CD4-positive, alpha-beta T cell treated with Interferon alpha-2 for 1 hour (primary cell): ENCODE measurements at places on chromosomes 13 and 19.

GRCh38 chr19:47186446-47187334, 44.3 kb downstream of the BBC3 start:
- DNase-seq: peak; percentile 79

DNA sequence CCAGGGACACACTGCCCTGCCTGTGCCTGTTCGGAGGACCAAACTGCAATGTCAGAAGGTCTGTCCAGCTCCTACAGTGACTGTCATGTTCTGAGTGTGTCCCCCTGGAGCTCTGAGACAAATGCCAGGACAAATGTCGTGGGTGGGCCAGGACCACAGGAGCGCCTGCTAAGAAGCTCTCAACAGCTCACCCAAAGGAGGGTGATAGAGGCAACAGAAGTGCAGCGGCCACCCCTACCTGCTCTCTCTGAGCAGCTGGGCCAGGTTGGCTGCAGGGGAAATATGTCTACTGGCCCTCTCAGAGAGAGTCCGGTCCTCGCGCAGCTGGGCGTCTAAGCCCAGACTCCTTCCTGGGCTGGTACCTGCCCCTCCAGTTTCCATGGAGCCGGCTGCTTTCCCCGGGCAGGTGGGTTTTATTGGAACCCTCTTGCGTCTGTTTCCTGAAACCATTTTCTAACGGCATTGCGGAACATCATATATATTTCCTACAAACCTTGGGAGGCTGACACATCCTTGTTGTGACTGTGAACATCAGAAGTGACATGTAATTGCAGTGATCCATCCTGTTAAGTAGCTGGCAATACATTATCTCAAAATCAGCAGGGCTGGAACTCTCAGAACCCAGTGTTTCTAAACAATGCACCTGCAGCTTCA, 78.1 kb downstream of the CHST8 start:
- DNase-seq: no peak

- DNase-seq: no peak
These were observed 151.6 kb downstream of the ZNF536 start for GRCh38 chr19:30523791-30524190.

DNA sequence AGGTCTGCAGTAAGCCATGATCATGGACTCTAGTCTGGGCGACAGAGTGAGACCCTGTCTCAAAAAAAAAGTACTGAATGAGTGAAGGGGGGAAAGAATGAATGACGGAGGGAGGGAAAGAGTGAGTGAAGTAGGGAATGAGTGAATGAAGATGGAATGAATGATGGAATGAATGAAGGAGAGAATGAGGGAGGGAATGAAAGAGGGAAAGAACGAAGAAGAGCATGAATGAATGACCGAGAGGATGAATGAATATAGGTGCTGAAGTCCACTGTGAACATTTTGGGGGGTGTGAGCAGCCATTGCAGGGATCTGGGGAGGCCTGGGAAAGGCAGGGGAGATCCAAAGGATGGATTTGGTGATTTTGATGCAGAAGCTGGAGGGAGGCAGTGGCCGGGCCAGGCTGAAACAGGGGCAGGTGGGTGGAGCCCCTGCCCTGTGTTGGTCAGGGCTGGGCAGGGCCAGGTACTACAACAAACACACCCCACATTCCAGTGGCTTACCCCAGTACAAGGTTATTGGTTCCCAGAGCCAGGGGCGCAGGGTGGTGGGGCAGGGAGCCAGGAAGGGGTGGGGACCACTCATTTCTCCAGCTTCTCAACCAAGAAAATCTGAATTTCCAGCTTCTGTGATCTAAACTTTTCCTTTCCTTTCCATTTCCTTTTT, 14.3 kb downstream of the SLC27A1 start:
- no peak for DNase-seq

- DNase-seq: peak; percentile 40
These were observed 311.3 kb downstream of the DLEU7 start for GRCh38 chr13:50531917-50532899.

DNA sequence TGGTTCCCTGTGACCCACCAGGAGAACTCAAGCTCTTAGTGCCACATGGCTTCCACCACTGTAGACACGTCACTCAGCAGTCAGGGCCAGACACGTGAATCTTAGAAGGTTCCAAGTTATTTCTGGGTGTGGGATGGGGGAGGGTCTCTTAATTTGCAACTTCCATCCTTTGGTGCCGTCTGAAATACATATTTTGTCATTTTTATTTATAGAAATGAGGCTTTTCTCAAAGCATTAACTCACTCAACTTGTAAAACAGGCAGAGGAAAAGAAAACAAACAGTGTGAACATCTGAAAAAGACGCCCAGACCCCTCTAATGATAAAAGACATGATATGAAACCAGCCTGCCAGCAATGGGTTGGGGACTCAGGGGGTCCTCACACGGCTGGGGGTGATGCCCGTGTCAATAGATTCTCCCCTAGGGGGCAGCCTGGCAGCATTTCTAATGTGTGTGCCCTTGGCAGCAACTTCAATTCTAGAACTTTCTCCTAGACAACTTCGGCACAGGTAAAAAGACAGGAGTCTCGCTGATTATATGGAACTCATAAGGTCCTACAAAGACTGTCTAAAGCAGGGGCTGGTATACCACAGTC, 15.4 kb downstream of the PIP5K1C start:
- no peak for DNase-seq

GRCh38 chr19:5036698-5037563, 68.0 kb downstream of the KDM4B start:
- DNase-seq: no peak

DNA sequence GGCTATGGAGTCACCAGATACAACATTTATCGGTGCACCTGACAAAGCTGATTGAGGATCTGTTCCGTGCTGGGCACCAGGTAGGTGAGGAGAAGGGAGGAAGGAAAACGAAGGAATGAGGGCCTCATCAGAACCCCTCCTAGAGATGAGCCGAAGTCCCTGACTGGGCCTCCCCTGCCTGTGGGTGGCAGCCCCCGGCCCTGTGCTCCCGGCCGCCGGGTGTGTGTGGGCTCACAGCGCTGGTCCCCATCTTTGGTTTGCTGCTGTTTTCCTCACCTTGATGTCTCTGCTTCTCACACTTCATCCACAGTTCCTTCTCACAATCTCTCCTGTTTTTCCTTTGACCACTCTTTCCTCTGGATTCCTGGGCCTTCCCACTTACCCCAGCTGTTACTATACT, 32.8 kb downstream of the TMED1 start:
- no peak for DNase-seq

GRCh38 chr13:37085606-37086005, 19.9 kb downstream of the CSNK1A1L start:
- DNase-seq: no peak

DNA sequence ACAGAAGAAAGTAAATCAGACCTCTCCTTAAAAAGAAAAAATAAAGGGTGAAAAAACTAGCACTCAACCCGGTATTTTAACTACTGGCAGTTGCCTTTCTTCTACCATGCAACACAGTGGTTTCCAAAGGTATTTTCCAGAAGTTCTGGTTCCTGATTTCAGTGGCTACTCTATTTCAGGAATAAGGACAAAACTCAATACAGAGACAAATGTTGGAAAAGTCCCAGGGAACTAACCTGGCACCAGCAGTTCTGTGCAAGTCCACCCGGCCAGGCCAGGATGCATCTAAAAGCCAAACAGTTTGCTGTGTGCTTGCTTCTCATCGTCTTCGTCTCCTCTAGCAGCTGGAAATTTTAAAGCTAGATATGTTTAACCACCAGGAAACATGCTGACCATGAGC, 52.5 kb downstream of the FOXO1 start:
- DNase-seq: no peak

GRCh38 chr13:95074820-95075219, 226.4 kb downstream of the ABCC4 start:
- DNase-seq: no peak

DNA sequence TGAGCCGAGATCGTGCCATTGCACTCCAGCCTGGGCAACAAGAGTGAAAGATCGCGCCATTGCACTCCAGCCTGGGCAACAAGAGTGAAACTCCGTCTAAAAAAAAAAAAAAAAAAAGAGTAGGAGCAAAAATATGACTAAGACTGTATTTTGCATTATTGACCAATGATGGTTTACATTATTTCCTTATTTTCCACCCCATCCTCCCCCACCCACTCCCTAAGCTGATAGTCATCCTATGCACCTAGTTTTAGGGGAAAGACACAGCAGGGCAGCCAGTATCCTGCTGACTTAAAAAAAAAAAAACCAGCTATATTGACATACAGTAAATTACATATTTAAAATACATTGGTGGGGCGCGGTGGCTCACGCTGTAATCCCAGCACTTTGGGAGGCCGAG, 25.1 kb downstream of the VAV1 start:
- DNase-seq: no peak

DNA sequence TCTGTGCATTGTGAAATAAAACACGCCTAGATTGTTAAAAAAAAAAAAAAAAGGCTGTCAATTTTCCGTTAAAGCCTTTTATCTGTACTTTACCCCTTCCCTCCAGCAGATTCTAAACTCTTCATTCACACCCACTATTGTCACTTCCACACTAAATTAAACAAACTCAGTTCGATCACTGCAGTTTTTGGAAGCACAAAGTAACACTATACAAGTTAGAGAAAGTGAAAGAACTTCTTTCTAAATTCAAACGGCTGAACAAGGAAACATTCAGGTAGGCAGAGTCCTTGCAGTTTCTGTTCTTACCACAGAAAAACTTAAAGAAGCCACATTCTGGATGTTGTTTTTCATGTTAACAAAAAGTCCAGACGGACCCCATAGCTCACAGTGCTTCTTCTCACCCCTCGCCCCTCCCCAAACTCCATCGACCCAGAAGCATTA, 27.5 kb upstream of the UBE2L5 start:
- DNase-seq: no peak

DNA sequence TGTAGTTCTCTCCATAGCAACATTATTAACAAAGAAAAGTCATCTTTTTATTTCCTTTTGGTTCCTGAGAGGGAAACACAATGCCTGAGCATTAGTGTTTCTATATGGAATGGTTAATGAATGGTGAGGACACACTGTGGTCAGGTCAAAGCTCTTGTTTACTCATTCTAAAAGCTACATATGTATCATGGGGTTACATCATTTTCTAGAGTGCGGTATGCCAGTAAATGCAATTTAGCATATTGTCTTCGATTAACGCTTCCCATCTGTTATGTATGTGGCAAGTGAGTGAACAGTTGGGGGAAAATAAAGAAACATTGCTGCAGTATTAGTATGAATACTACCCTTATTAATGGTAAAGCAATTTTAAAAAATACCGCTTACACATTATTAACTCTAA, 1152.2 kb upstream of the SPRY2 start:
- no peak for DNase-seq

- no peak for DNase-seq
These were observed 245.6 kb downstream of the DACH1 start for GRCh38 chr13:71621174-71622124.

- DNase-seq: no peak
These were observed 219.9 kb downstream of the ZIC5 start for GRCh38 chr13:99751517-99752199.

DNA sequence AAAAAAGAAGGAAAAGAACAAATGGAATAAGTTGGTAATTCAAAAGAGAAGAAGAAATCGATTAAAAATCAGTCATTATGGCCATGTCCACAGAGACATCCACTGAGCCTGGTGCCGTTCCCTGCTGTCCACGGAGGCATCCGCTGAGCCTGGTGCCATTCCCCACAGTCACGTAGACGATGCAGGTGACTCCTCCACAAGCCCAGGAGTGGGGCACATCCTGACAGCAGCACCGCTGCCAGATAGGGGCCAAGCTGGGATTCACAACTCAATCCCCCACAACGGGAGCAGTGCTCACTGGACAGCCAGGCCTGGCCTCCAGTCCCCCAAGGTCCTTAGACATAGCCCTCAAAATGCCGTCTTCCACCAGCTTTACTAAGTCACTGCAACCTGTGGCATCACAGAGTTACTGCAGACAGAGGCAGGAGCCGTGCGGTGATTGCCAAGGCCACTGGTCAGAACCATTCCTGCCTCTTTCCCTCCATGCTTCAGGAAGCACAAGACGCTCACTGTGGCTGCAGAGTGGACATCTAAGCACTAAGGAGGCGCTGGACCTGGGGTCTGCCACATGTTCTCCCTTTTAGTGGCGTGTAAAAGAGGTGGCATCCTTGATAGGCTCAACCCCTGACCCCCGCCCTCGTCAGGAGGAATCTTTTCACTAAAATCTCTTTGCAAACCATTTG, 131.5 kb upstream of the SPACA7 start:
- no peak for DNase-seq

DNA sequence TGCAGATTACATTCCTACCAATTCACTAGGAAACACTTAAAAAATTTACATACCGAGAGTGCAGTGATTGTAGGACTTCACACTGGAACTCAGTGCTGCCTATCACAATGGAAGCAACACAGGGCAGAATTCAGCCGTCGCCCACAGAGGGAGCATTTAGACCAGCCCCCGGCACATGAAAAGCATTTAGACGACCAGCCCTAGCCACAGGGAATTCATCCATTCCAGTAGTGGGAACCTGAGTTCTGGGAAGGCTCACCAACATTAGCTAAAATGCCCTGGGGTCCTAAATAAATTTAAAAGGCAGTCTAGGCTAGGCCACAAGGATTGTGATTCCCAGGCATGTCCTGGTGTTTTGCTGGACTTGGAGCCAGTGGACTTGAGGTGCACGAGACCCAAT, 155.2 kb downstream of the LIG4 start:
- no peak for DNase-seq

GRCh38 chr19:10718205-10719196, 622 bp downstream of the DNM2 start:
- DNase-seq: peak; percentile 11

DNA sequence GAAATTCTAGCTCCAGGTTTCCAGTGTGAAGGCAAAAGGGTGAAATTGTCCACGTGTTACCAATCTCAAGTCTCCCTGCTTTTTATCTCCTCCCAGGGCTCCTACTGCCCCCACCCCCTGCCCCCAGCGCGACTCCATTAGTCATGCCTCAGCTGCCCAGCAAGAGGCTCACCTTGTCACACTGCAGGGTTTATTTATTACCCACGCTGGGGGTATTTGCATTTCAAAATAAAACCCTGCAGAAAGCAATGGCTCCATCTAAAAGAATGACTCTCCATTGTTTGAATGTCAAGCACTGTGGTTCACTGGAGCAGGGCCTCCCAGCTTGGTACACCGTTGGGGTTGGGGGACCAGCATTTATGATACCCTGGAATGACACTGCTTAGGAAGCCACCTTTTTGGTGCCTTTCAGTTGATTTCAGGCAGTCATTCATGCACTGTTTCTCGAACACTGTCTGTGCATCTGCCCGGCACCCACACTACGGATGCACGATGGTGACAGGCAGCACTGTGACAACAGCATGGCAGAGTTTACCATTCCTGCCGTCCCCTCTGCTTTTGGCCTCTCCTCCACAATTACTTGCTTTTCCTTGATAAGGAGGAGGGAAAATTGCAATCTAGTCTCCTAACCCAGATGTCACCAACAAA, 9.9 kb upstream of the POP4 start:
- DNase-seq: no peak
